Cortex of kidney (tissue), 1 donor: ENCODE measurements at places on chromosomes 12 and 14.

DNA sequence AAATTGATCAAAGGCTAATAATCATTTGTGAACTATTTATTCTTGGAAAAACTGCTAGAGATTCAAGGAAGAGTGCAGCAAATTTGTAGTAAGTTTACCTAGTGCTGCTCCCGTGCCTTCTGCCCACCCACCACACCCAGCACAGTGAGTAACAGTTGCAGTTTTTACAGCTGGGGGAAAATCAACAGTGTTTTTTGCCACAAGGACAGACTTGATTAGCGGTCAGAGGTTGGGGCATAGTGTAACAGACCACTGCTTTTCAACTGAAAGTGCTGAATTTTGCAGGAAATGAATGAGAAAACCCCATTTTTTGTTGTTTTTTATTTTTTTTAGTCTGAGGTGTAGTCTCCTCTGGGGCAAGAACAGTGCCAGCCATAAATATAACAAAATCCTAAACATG, 7.5 kb upstream of the KLRK1 start:
- no peak for DNase-seq

DNA sequence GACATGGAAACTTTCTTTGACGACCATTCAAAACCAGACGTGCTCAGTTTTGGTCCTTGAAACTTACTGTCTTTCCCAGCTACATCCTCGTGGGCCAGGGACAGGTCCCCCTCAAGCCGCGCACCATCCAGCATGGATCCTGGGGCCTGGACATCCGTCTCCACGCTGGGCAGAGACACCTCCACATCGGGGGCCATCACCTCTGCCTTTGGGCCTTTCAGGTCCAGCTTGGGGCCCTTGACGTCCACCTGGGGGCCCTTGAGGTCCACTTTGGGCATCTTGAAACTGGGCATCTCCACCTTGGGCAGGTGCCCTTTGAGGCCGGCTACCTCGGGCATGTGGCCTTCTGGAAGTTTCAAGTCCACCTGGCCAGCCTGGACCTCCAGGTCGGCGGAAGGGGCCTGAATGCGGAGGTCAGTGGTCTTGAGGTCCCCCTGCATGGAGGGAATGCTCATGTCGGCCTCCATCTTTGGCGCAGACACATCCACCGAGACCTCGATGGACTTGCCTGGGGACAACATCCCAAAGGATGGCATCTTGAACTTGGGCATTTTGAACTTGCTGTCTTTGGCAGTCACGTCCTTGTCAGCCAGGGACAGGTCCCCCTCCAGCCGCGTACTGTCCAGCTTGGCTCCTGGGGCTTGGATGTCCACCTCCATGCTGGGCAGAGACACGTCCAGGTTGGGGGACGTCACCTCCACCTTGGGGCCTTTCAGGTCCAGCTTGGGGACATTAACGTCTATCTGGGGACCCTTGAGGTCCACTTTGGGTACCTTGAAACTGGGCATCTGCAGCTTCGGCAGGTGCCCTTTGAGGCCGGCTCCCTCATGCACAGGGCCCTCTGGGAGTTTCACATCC, 17.1 kb downstream of the PLD4 start:
- DNase-seq = no peak

DNA sequence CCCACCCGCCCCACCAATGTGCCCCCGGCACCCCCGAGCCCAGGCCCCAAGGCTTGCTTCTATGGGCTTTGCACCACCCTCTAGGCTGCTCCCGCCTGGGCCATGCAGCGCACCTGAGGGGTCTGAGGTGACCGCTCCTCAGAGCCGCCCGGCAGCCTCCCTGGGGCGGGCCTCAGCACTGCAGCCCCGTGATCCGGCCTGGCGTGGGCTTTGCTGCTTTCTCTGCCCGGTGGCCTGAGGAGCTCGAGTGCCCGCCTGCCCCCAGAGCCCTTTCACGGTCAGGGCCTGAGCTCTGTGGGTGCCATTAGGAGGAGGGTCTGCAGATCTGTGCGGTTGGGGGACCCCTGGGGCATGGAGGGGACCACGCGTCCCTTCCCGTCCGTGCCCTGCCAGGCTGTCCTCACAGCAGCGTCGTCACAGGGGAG, 6.2 kb downstream of the MTA1 start:
- no peak for DNase-seq

DNA sequence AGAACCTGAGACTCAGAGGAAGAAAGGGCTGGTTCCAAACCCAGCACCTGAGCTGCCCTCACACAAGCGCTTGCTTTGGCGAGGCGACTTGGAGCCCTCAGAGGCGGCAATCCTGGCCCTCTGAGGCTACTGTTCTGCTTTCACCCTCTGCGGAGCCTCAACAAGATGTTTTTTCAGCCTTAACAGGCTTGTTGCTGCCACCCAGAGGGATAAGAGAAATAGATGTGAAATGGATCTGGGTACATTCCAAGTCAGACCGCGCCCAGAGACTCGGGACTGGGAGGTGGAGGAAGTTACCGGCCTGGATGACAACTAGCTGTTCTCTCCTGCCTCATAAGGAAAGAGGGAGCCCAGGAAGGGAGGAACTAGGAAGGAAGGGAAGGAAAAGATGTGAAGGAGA, 89.6 kb downstream of the TTC7B start:
- no peak for DNase-seq

DNA sequence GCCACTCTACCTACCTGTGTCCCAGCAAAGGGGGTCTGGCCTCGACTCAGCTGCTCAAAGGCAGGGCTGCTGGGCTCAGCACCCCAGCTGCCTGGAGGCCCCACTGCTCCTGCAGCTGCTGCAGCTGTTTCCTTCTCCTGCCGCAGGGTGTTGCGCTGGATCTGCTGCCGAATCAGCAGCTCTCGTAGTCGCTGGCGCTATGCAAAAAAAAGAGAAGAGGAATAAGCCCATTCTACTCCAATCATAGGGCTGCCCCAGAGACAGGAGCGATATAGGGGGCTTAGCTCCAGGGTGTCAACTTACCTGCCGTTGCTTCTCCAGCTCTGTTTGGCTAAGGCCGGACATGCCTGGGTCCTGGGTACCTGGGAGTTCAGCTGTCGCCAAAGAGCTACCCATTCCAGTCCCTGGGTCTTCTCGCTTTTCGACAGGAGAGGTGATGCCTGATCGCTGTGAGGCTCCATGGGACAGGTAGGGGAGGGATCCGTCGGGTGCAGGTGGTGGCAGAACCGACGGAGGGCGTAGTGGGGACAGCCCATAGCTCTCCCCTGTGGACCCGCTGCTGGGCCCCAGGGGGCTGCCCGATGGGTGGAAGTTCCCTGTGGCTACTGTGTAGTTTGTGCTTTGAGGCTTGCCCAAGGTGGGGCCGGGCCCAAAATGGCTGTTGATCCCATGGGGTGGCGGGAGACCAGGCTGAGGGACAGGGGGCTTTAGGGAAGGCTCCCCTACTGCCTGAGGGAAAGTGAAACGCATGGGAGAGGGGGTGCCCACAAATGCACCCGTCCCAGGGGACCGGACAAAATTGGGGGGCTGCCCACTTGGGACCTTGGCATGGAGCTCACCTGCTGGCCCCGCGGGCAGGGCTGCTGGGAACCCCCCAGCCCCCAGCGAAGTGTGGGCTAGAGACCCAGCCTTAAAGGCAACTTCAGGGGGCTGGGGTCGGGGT, 20.9 kb downstream of the KMT2D start:
- DNase-seq = no peak
